HEK293T (cell line): ENCODE measurements at places on chromosomes 6 and 20.
A peak's percentile ranks its signal among the peaks of the same experiment; 100 is the strongest.

- no peak for DNase-seq
Observed at GRCh38 chr6:17829905-17830304, 123.2 kb upstream of the NUP153 start.

DNA sequence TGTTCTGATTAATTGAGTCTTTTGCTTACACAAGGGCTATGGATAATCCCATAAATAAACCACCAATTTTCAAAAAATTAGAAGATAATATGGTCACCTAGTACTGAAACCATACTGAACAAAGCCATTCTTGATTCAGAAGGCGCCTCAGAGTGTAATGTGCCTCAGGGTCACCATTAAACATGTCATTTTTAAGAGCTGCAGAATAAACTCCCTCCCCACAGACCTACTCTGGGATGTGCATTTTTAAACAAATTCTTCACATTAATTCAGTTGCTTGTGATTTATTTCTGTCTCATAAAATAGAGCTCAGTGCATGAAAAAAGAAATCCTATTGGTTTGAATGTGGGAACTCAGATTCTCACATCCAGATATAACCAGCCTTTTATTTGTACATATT is 202.1 kb upstream of the HEY2 start:
- DNase-seq = no peak

DNA sequence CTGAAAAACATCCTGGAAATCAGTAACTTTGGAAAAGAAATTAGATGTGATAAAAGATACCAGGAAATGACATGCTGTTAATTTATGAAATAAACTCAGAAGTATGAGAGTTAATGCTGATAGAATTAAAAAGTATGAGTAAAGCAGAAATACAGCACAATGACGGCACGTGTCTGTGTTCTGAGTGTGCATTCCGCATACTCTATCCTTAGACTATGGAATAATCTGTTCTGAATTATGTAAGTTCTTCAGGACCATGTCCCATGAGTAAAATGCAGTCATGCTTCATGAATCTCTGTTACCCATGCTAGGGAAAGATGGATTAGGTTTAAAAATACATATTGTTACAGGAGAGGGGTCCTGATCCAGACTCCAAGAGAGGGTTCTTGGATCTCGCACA is 21.7 kb downstream of the HECA start:
- no peak for DNase-seq

- DNase-seq = no peak
Observed at GRCh38 chr6:166559211-166559610, 27.3 kb downstream of the RAMACL start.

GRCh38 chr6:164344801-164345291 is 930.3 kb downstream of the QKI start:
- no peak for DNase-seq

DNA sequence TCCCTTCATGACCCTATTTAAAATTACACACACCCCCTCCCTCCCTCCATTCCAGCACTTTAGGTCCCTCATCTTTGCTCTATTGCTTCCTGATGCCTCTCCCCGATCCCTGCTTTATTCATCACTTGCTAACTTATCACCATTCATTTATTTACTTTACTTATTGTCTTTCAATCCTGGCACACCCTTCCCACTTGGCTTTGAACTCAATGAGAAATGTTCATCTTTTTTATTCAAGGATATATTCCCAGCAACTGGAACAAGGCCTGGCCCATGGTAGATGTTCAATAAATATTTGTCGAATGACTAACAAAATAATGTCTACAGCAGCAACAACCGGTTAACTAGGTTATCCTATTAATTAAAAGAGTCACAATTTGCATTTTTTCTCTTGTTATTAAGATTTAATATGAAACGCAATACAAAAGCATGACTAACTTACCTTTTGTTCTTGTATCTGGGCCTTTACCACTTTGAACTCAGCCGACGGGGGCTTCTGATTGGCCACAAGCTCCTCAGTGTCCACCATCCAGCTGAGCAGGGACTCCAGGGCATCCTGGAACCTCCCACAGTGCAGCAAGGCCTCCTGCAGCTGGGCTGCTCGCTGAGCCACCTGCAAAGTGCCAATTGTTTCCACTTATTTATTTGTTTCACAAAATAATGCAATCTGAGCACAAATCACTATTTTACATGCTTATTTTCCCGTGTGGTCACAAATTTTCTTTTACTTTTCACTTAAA is 107.8 kb downstream of the DST start:
- no peak for DNase-seq

DNA sequence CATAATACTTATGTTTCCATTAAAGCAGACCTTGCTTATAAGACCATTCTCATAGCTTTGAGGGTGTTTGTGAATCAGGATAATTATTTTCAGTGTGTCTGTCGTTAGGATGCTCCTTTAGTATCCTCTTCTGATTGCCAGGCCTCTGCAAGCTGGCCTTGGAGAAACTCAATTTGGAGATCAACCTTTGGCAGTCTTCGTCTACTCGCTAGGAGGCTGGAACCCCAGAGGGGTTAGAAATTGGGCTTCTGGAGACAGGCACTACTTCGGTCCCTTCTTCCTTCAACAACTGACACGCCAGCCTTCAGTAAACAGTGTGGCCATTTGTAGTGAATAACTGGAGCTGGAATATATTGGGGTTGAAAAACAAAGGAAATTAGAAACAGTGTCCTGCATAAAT is 100.8 kb upstream of the CITED2 start:
- DNase-seq = no peak

GRCh38 chr6:111781041-111781708 is 92.1 kb downstream of the FYN start:
- DNase-seq = no peak

DNA sequence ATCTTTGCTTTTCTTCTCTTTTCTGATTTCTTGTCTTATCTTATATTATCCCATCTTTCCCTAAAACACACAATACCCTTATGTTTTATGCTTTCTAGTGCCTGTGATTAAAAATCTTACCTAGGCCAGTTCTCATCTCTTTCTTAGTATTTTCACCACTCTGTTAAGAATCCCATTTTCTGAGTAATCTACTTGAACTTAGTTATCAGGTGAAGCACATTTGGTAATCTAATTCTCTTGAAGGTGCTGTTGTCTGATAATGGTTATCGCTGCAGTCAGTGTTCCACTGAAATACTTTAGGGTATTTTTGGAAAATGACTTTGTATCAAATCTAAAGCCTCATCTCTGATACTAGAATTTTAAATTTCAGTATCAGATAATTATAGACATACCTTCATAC is 192.5 kb upstream of the MAN1A1 start:
- no peak for DNase-seq

GRCh38 chr20:40532103-40532502 is 156.9 kb downstream of the MAFB start:
- DNase-seq = peak; percentile 11

GRCh38 chr6:18527836-18528743 is 140.9 kb downstream of the RNF144B start:
- no peak for DNase-seq

DNA sequence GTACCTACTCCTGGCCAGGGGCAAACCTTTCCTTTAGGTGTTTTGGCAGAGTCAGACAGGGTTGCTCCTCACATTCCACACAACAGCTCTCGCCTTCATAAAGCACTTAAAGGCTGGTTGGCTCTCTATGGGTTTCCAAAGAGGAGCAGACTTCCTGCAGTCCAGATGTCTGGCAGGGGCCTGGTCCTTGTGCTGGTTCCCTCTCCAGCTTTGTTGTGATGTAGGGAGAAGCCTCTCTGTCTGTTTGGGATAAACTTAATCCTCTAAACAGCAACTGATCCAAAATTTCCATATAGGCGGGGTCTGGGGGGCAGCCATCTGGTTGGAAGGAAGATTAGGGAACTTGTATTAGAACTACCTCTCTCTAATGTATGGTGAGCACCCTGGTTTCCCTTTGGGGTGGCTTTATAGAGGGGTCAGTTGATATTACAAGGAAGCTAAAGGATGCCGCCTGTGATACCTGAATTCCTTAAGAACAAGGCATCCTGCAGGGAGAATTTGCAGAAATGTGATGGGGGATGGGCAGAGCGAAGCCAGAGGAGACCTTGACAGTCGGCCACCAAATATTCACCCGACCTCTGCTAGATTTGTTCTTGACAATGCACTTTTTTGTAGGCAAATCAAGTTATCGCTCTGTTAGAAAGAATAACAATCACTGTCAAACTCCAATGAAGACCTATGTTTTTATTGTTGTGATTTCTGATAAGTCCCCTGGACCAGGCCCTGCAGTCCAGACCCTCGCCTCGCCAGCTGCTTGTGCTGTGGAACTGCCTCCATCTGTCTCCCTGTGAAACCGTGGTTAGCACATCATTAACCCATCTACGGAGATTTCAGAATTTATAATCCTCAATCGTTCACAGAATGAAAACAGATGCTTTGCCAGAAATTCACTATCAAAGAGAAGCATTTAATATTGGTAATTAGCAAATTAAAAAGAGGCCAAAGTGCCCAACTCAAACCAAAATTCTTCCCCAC is 94.0 kb upstream of the RALGAPA2 start:
- no peak for DNase-seq

- DNase-seq = no peak
Observed at GRCh38 chr20:49288250-49288751, 10.4 kb upstream of the ZNFX1 start.

DNA sequence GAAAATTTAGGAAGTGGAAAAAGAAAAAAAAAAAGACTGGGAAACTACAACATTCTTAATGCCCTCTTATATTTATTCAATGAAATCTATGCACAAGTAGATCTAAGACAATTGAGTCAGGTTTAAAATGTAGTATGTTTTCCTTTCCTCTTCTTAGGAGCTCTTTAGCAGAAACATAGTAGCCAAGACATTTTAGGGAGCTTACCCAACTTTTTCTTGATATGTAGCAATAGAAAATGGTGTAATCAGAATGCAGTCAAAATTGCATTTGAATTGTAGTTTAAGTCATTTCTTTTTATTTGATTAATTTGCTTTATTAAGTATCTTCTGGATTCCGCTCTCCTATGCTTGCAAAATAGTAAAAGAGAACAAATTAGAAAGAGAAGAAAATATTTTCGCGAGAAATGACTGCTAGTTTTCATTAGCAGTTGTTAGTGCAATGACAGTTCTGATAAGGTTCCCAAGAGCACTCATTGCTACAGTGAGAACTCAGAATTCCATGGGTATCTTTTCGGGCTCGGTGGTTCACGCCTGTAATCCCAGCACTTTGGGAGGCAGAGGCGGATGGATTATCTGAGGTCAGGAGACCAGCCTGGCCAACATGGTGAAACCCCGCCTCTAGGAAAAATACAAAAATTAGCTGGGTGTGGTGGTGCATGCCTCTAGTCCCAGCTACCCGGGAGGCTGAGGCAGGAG is 52.2 kb downstream of the JARID2 start:
- DNase-seq = no peak

- no peak for DNase-seq
Observed at GRCh38 chr20:7722564-7722963, 217.7 kb downstream of the HAO1 start.

DNA sequence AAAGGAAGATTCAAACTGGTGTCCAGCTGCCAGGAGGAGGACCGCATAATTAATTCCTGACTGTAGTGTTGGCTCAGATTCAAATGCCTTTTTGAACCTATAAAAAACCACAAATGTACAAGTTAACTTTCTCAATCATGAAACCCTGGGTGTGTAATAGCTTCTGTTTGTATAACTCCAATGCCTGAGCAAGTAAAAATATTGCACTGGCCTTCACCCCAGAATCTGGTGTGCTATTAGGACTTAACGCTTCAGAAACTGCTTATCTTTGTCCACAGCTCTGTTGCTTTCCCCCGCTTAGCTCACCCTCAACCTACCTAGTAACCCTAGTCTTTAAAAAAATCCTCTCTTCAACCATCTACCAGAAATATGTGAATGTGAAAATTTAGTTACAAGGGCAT is 119.1 kb upstream of the MAP7 start:
- DNase-seq = no peak

DNA sequence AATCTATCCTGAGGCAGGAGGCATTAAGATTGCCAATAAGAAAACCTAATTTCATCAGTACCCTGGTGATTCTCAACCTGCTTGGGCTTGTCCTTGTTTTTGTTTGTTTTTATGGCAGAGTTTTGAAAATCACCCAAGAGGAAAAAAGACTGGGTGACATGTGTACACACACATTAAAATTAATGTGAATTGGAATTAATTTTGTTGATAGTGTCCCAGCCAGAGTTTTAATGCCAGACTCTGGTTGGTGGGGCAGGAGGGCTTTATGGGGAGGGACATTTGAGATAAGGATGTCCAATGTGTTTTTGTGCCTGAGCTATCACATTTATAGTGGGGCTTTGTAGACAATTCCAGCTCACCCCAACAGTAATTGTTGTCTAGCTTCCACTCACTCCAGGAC is 184.6 kb downstream of the ID4 start:
- no peak for DNase-seq

DNA sequence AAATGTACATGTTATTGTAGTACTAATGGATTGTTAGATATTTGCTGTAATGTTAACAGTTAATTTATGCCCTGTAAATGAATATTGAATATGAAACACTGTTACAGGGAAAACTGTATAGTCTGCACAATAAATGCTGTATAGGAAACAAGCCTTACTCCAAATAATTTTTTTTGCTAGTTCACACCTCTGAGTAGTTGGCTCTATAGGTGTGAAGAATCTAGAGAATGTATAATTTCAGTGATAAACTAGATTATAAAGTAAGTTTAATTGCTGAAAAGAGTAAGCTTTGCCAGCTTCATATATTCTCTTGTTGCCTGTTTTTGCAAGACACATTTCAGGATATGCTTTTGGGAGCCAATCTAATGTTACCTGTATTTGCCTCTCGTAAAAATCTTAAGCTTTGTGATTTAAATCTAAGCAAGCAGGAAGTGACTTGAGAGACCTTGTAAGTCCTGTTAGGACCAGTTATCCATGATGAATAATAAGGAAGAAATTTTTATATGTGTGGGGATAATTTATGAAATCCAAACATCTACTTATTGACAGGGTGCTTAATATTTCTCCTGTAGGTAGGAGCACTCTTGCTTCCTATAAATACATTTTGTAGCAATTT is 232.4 kb downstream of the ZFAND3 start:
- DNase-seq = no peak

DNA sequence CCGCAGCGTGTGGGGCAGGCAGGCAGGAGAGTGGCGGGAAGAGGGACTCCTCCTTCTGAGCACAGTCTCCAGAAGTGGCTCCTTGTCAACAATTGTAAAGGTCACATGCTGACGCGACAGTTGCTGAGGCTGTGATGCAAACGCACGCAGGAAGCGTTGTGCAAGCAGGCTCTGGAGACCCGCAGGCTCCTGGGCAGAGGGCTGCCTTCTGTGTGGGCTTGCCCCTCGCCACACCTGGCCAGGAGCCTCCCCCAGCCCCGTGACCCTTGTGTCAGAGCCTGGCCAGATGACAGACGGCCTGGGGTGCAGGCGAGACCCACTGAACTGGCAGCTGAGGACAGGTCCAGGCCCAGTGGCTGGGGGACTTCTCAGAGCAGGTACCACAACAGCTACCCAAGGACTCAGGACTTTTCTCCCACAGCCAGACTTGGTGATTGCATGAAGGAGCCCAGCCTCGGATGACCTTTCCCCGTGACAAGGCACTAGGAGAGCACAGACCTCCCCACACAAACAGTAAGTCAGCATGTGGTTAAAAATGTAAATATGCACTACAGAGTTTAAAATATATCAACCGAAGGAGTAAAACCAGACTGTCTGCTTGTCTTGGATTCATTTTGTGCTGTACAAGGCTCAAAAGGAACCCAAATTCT is 222.1 kb upstream of the RREB1 start:
- DNase-seq = no peak

GRCh38 chr20:24117383-24117782 is 128.8 kb upstream of the GGTLC1 start:
- no peak for DNase-seq
